ENCODE measurements at places on chromosomes 5 and 9.

DNA sequence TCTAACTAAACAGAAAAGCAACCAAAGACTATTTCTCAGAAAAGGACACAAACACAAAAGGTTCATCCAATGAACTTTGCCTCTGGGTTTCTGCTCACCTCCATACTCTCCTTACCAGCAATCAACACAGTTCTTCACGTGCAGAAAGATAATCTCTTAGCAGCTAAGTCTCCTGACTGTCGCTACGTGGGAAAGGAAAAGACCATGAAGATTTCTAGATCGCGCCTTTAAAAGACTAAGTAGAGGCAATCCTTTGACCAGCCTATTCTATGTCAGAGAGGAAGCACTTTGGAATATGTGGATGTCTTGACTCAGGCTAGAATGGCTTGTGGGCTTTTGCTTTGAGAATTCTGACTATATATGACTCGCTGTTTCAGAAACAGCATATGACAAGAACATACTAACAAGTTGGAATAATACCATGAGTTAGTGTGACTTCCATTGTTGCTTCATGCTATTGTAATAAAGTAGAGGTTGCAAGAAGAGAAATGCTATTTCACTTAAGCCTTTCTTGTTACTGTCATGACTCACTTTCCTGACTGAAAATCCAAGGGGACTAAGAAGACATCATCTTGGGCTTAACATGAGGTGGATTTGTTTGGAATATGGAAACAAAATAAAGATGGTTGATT is 339.5 kb upstream of the RFX3 start:
- DNase-seq = no peak

DNA sequence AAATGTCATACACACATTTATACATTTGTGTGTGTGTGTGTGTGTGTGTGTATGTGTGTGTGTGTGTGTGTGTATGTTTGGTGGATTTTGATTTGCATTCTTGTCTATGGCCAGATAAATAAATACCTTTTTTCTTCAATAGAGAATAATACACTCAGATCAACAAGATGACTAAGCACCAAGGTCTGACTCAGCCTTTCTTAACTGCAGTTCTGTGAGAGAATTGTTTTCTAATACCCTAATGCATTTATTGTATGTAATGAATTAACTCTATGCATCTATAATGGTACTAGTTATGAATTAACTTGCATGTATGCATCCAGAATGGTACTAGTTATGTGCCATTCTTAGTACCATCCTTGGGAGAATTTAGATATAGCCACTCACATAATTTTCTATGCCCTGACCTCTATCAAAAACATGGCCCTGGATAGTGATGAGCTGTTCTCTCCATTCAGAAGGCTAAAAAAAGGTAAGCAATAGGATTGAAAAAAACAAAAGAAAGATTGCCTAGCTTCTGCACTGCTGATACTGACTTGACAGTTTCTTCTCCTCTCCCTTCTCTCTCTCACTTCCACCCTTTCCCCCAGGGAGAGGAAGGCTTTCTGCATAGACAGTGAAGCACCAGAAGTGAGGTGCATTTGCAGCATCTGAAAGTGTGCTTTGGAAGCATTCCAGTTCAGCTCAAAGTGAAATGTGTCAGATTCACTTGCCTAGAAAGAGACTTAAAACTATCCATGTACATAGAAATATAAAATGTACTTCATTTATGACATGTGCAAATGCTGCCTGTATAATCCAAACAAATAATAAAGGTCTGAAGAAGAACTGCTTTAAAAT is 55.1 kb upstream of the CCDC112 start:
- no peak for DNase-seq

GRCh38 chr5:132396589-132397031 is 27.1 kb downstream of the SLC22A5 start:
- DNase-seq = no peak

- DNase-seq = no peak
Measured at GRCh38 chr9:89884356-89885083, 279.7 kb downstream of the GADD45G start.

DNA sequence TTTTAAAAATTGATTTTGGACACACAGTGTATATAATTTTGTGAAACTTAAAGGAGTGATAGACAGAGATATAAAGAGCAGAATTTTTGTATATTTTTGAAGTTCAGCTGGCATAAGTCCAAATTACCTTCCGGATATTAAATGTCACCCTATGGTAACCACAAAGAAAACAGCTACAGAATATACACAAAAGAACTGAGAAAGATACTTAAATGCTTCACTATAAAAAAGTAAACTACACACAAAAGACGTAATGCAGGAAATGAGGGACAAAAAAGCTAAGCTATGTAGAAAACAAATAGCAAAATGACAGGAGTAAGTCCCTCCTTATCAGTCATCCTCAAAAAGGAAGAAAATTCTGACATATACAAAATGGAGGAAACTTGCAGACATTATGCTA is 29.4 kb downstream of the HACD4 start:
- DNase-seq = no peak

GRCh38 chr5:80834710-80835109 is 125.5 kb upstream of the RASGRF2 start:
- DNase-seq = no peak

DNA sequence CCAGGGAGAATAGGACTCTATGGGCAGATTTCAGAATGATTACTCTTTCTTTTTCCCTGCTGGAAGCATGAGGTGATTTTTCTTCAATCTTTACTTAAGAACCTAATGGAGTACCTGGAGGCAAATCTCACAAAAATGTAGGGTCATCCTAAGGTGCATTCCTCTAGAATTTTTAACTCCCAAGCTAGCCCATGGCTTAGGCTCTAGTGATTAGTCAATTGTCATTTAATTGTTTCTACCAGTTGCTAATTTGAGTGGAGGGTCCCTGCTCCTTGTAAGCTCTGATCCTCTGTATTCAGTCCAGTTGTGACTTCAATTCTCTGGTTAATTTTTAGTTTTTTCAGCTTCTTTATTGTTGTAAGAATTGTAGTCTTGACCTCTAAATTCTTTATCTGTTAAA is 467.0 kb downstream of the HTR1A start:
- DNase-seq = no peak

- DNase-seq = no peak
Measured at GRCh38 chr9:23736293-23736692, 89.7 kb downstream of the ELAVL2 start.

GRCh38 chr5:127959152-127959764 is 124.3 kb upstream of the SLC12A2 start:
- no peak for DNase-seq

- DNase-seq = no peak
Measured at GRCh38 chr5:110925398-110925797, 146.1 kb upstream of the TSLP start.

- DNase-seq = no peak
Measured at GRCh38 chr5:67028371-67028770, 168.2 kb downstream of the CD180 start.

- DNase-seq = no peak
Measured at GRCh38 chr9:128424268-128424780, 3.7 kb downstream of the CERCAM start.

- DNase-seq = no peak
Measured at GRCh38 chr5:146344155-146345118, 5.8 kb downstream of the POU4F3 start.

- no peak for DNase-seq
Measured at GRCh38 chr5:178389796-178390195, 157.2 kb upstream of the PHYKPL start.

- no peak for DNase-seq
Measured at GRCh38 chr5:33725806-33726205, 166.0 kb downstream of the ADAMTS12 start.

DNA sequence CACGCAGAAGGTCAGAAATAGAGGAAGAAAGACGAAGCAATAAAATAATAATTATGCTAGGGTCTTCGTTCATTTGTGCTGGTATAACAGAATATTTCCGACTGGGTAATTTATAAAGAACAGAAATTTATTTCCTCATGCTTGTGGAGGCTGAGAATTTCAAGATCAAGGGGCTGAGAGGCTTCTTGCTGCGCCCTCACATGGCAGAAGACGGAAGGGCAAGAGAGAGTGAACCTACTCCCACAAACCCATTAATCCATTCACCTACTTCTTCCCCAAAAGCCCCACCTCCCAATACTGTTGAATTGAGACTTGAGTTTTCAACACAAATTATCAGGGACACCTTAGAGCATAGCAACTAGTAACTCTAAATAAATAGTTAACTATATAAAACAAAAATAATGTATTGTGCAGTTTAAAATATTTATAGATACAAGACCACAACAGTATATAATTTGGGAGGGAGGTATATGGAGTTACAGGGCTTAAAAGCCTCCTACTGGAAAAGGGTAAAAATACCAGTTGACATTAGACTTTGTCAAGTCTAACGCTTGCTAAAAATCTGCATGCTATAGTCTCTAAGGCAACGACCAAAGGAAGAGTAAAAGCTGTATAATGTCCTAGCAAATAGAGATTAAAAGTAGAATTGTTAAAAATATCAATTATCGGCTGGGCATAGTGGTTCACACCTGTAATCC is 40.3 kb upstream of the NAA35 start:
- peak; percentile 2 for DNase-seq

- no peak for DNase-seq
Measured at GRCh38 chr5:77003246-77003645, 27.0 kb upstream of the AGGF1 start.

GRCh38 chr5:40221796-40222195 is 457.9 kb upstream of the PTGER4 start:
- no peak for DNase-seq

- no peak for DNase-seq
Measured at GRCh38 chr5:28808967-28809810, 1770.8 kb upstream of the CDH9 start.

GRCh38 chr5:142827934-142828576 is 57.9 kb downstream of the ARHGAP26 start:
- DNase-seq = no peak

- no peak for DNase-seq
Measured at GRCh38 chr5:103624675-103625074, 62.1 kb upstream of the NUDT12 start.

DNA sequence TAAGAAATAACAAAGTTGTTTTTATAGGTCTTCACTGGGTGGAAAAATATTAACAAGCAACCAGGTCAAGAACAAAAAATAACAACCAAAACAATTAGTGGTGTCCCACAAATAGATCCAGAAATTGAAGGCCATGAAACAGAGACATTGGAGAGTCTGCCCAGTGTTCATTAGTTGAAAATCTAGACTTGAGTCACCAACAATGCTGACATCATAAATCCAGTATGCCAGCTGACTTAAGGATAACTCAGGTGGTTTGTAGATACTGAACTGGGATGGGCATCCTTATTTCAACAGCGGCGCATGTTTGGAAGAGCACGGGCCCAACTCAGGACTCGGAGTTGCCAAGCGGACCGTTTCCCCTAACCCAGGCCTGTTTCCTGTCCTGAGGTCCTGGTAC is 80.7 kb upstream of the TNFAIP8 start:
- no peak for DNase-seq

DNA sequence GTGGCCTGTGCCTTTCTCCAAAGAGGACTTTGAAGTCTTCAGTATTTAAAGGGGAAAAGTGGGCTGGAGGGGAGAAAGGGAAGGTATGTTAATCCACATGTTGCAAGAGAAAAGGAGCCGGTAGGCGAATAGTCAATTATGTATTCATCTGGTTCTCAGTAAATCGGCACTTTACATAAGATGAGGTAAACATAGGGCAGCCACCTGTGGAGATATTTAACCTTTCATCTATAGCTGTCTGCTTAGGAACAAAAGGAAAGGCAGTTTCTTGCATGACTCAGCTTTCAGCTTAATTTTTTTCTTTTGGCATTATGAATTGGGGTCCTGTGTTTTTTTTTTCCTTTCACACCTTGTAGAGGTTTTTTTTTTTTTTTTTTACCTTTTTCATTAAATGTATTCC is 42.2 kb downstream of the FGD3 start:
- no peak for DNase-seq

- DNase-seq = no peak
Measured at GRCh38 chr5:42590566-42590965, 166.1 kb upstream of the CCDC152 start.

DNA sequence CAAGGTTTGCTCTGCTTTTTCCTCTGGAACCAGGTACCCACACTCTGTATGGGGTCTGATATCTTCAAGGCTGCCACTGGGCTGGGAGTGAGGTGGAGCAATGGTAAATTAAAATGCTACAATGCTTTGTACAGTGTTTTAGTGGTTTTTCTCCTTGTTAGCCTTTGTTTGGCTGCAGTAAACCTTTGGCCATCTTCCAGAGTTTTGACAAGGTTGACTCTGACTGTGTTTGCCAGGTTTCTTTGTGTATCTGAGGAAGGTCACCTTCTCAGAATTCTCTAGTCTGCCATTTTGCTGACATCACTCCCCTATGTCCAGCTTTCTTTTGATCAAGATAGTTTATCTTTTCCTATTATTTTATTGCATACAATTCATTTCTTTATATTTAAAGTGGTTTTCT is 11.2 kb downstream of the SPATA31D1 start:
- DNase-seq = no peak

DNA sequence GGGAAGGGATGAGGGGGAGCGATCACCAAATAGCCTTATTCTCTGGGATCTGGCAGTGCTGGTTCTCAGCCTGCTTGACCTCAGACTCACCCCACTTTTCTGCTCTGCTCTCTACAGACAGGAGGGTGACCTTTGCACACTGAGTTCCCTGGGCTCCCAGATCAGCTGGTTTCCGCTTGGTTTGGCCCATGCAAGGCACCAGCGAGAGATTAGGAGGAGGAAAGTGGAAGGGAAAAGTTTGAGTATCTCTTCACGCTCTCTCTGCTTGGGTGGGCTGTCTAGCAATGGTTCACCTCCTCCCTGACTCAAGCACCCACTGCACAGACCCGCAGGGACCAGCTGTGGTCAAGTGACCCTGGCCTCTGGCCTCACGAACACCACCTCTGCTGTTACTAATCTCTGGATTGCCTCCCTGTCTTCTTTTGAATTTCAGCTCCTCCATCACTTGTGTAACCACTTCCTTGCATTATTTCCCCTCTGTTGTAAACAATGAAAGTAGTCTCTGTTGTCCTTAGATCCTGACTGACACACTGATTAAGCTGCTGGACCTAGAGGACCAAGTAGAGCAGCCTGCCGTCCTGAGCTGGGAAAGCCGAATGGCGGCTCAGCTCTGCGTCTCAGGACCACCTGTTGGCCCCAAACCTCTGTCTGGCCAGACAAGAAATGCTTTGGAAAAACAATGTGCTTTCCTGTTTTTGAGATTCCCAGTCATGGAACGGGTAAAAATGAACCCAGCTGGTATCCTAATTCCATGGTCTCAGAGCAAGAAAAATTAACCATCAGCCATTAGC is 186.6 kb downstream of the CRB2 start:
- no peak for DNase-seq

- no peak for DNase-seq
Measured at GRCh38 chr9:13569602-13570067, 290.1 kb upstream of the MPDZ start.

Measured in stimulated activated CD8-positive, alpha-beta memory T cell treated with anti-CD3 and anti-CD28 coated beads, Interleukin-7, amount 100 ng/mL, for 24 hours (primary cell).